EH (cell line): ENCODE measurements at places on chromosomes 16 and 17.
A peak's percentile ranks its signal among the peaks of the same experiment; 100 is the strongest.

- DNase-seq, result no peak
These were observed 78.4 kb upstream of the GSE1 start for GRCh38 chr16:85534536-85535351.

GRCh38 chr17:1090465-1091189 lies 89.2 kb downstream of the ABR start:
- DNase-seq, result no peak

DNA sequence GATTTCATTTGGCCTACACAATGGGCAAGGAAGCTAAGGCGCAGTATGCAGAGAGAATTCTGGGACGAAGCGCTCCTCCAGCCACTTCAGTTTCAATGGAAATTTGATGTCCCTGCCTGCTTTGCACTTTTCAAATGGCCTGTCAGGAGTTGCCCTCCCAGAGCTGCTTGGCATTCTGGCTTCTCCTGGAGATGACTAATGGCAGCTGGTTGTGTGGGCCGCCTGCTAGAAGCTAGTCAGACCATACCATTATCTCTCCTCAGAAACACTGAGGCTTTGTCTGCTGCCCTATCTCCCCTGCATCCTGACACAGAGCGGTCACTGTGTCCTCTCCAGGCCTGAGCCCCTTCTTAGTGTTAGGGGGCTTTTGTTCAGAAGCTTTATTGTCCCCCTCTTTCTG lies 180.1 kb downstream of the SPECC1 start:
- peak; percentile 58 for DNase-seq

GRCh38 chr16:84132527-84133285 lies 12.3 kb downstream of the HSDL1 start:
- DNase-seq, result no peak

DNA sequence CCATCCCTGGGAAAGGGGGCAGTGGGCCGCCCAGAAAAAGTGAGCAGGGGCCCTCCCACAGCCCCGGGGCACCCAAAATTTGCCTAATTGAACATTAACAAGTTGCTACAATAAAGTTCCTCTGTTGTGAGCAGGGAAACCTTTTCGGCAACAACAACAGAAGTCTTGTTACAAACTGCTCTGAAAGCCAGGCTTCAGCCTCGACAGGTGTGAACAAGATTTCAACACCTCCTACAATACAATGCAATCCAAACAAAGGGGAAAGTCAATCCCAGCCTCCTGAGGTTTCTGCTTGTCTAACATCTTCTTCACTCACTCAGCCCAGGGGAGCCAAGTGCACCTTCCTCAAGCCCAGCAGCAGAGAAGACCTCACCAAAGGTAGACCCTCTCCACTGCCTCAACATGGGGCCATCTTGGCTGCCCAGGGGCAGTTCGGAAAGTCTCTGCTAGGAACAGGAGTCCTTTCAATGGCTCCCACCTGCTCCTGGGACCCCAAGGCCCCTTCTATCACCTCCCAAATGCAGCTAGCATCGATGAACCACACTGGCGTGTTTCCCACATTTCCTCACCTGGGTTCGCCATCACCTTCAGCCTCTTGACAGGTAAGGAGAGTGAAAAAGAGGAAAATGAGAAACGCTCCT lies 19.1 kb downstream of the ZFHX3 start:
- no peak for DNase-seq

DNA sequence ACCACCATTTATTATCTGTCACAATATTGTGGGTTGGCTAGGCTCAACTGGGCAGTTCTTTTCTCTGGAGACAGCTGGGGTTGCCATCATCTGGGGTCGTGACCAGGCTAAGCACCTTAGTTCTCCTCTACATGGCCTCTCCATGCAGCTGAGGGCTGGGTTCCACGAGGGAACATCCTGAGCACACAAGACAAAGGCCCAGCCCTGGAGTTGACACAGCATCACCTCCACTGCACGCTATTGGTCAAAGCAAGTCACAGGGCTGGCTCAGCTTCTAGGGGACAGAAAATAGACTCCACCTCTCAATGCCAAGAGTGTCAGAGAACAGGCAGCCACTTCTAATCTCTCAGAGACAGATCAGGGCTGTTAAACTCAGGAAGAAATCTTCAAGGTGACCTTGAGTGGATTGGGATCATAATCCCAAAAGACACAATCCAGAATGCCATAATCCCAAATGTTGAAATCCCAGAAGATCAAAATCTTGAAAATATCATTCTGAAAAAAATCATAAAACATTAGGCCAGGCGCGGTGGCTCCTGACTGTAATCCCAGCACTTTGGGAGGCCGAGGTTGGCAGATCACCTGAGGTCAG lies 13.0 kb upstream of the USP10 start:
- no peak for DNase-seq

DNA sequence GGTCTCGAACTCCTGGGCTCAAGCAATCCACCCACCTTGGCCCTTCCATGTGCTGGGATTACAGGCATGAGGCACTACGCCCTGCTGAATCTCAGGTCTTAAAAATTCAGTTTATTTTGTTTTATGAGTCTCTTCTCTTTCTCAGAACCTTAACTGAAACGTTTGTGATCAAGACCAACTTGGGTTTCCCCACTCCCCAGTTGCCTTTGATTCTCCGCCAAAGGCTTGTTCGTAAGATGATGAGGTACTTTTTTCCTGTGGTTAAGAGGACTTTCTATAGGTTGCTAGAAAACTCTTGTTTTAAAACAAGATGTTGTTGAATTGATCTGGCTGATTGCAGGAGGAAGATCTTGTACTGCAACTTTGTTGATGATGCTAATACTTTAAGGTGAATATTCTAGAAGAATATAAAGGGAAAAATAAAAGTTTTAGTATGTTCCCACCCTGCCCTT lies 11.7 kb downstream of the ABCC1 start:
- DNase-seq, result no peak

DNA sequence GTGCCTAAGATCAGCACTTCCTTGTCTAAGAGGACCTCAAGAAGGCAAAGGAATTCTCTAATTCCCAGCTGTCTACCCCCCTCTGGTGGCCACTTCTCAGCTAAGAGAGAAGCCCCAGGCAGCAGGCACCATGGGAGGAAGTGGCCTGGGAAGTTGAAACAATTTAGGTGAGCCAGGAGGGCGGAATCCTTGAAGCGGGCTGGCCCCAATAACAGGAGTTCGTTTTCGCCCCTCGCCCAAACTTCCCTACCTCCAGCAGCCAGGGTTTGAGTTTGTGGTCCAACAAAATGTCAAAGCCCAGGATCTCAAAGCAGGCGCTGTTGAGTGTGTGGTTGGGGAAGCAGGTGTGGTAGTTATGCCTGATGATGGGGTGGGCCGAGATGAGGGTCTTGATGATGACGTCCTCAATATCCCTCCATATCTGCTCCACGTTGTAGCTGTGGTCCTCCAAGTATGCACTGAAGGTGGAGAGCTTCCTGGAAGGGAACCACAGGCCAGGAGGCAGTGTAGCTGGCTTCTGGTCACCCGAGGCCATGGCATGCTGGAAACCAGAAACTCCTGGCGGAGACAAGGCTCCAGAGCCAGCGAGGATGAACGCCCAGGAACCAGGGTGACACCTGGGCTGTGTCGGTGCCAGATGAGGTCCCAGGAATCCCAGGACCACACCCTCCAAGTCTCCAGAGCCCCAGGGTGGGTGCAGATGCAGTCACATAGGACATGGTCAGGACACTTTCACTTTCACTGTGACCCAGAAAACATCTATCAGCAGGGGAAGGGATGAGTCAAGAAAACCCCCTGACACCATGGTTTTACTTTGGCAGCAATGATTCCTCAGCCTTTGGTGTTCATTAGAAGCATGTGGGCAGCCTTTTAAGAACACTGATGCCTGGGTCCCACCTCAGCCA lies 25.6 kb downstream of the TTLL6 start:
- DNase-seq, result peak; percentile 85

DNA sequence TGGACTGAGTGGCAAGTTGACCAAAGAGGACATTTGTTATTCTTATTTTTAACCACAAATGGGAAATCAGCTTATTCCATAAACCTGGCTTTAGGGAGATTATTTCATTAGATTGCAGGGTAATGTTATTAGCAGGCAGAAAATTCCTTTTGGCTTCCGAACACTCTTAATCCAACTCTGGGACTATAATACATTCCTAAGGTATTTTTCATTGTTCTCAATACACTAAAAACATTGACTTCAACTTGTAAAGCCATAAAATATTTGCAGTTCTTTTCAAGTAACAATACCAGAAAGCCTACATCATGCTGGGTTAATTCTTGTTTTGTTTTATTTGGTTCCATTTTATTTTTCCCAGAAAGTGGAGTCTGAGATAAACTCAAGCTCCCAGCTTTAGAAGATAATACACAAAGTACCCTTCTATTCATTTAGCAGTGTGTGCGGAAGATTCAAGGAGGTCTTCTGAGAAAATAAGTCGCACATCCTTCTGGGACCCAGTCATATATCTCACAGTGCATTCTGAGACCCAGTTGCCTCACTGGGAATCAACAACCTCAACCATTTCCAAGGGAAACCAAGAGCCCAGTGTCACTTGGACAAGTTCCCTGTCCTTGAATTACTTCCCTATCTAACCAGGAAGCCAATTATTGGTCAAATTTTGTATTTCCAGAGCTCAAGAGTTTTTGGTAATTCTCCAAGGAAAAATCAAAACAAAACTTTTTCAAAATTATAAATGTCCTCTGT lies 389.6 kb upstream of the DYNLRB2 start:
- peak; percentile 92 for DNase-seq
